ENCODE measurements at places on chromosomes 5 and 9. TPM values are rescaled to one million over a fixed set of nuclear protein-coding genes. Genes with fewer than 3 reads are reported as not detected.

The NTRK2 gene
- total RNA-seq: 56.7 TPM

The CENPK gene
- 40.4 TPM for total RNA-seq

The QRFP gene
- total RNA-seq: not detected

The FAM221B gene
- total RNA-seq: 0.21 TPM

The TRPM6 gene
- total RNA-seq: 0.63 TPM

The OBP2B gene
- not detected for total RNA-seq

The ADAMTS16 gene
- 13.5 TPM for total RNA-seq

The HAVCR2 gene
- total RNA-seq: 8.7 TPM

The GHR gene
- total RNA-seq: 34.6 TPM

The KIF4B gene
- total RNA-seq: 0.05 TPM

The IRF1 gene
- total RNA-seq: 16.4 TPM

The SLC24A2 gene
- 0.42 TPM for total RNA-seq

The CARD6 gene
- total RNA-seq: 6.0 TPM

The RBM18 gene
- 19.1 TPM for total RNA-seq

The PCDHA9 gene
- total RNA-seq: 0.90 TPM

DNA sequence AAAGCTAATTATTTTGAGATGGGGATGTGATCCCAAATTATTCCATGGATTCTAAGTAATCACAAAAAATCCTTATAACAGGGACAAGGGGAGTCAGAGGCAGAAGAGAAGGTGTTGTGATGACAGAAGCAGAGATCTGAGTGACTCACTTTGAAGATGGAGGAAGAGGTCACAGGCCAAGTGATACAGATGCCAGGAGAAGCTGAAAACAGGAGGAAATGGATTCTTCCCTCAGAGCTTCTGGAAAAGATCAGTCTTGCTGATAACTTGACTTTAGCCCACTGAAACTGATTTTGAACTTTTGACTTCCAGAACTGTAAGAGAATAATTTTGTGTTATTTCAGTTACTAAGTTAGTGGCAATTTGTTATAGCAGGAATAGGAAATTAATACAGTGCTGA, 105.3 kb downstream of the GCNT1 start:
- no peak for DNase-seq

GRCh38 chr9:137448602-137448962, 7.4 kb upstream of the ENTPD8 start:
- no peak for DNase-seq

GRCh38 chr9:26770821-26771220, 121.8 kb downstream of the CAAP1 start:
- DNase-seq: no peak

- no peak for DNase-seq
Observed at GRCh38 chr9:131310833-131311554, 21.5 kb downstream of the PLPP7 start.

DNA sequence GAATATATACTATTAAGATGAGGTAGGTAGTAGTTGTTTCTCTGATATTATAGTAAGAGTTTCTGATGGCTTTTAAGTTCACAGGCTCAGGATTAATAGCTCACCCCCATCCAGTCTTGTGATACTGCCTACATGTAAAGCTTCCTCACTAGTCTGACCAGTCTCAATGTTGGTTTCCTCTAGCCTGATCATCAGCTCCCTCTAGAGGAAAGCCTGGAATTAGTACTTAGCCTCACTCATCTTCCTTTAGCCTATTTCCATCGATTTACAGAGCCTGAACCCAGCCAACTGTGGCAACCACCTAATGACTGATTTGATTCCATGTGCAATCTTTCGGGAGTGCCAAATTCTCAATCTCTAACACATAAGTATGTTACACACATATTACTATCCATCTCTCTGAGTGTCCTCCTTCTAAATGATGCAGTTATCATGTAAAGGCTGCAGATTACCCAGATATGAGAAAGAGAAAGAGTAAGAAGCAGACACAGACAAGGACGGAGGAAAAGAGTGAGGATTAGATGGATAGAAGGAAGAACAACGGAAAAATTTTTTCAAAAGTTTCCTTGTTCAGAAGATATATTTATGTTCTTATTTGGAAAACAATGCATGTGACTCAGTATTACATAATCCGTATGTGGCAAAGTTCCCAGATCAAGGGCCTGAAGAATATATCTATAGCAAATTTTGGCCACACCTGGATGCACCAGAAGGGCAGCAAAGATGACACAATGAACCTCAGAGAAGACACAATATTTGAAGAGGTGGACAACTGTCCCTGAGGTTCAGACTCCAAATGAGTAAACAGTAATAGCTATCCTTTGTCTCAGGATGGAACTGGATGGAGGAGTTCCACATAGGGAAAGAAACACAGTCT, 333.7 kb downstream of the ELAVL2 start:
- no peak for DNase-seq

DNA sequence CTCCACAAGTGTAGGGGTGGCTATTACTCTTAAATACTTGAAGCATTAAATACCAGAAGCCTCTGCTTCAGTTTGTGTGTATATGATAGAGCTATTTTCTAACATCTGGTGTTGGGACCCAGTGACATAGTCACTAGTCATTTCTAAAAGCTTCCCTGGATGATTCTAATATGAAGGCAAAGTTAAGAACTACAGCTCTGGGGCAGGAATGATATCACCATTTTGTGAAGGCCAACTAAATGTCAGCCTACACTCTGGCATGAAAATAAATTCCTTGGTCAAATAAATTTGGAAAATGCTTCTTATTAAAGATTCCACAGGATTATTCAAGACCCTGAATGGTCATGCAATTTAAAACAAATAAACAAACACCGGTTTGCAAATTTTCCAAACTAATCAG, 197.7 kb downstream of the PLK2 start:
- no peak for DNase-seq

GRCh38 chr9:131543141-131543540, 2.2 kb upstream of the PRRT1B start:
- DNase-seq: no peak

GRCh38 chr9:135604437-135605237, 34.7 kb downstream of the GLT6D1 start:
- DNase-seq: no peak

GRCh38 chr5:10663489-10664179, 97.4 kb downstream of the DAP start:
- no peak for DNase-seq

- DNase-seq: no peak
Observed at GRCh38 chr5:121315786-121316185, 535.9 kb upstream of the FTMT start.

DNA sequence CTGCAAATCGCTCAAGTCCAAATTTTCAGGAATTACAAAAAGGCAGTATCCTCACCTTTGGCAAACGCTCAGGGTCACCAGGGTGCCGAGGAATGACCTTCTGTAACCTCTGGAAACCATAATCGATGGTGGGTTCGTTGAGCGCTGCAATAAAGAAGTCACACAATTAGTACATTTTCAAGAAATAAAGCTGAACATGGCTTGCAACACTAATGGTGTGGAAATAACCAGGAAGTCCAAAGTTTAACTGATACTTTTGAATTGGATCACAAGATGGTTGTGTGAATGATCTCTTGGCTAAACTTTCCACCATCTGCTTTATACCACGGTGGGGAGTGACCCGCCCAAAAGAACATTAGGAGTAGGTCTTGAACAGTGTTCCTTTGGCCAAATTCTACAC, 368.7 kb downstream of the EBF1 start:
- no peak for DNase-seq

DNA sequence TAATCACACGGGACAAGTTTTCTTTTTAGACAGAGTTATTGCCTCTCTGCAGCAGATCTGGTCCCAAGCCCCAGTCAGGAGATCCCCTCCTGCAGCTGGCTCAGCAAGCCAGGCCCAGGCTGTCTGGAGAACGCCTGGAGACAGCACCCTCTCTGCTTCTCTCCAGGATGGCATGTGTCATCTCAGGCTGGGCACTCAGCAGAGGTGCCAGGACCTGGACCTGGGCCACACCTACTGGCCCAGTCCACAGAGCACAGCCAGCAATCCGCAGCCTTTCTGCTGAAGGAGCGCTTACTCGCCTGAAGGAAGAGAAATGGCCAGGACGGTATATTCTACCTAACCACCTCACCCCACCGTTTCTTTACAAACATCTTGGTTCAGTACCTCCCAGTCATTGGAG, 4.7 kb upstream of the TBC1D9B start:
- no peak for DNase-seq

DNA sequence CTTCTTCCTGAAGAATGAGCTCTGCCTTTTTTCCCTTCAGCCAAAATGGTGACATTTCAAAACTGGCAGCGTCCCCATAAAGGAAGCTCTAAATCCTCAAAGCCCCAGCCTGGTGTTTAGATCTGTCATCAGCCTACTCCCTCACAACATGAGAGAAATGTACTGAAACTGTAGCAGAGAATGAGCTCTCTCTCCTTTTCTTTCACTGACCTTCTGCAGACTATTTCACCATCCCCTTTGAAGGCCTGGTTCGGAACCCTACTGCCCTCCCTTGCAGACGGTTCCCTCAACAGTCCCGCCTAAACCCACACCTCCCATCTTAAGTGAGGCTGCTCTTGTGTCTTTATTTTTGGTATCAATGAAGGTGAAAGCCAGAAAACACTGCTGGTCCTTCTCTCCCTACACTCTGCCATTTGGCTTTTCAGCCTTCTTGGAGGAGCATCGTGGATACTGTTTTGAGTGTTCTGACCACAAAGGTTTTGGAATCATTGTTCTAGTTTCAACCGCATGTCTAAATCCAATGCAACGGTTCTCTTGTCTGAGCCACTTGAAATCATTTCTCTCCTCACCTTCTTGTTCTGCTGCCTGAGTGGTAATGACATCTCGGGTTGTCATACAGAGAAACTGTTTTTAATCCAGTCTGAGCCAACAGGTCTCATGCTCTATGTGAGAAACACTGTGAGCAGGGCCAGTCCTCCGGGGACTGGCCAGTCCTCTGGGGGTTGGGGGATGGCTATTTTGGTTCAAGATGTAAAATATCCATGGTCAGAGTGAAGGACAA, 39.0 kb downstream of the ITK start:
- DNase-seq: no peak

- no peak for DNase-seq
Observed at GRCh38 chr9:128422783-128423150, 2.1 kb downstream of the CERCAM start.

- DNase-seq: peak; percentile 32
Observed at GRCh38 chr5:167699432-167699831, 592.0 kb upstream of the WWC1 start.

- DNase-seq: no peak
Observed at GRCh38 chr5:120967366-120967765, 503.3 kb downstream of the PRR16 start.

DNA sequence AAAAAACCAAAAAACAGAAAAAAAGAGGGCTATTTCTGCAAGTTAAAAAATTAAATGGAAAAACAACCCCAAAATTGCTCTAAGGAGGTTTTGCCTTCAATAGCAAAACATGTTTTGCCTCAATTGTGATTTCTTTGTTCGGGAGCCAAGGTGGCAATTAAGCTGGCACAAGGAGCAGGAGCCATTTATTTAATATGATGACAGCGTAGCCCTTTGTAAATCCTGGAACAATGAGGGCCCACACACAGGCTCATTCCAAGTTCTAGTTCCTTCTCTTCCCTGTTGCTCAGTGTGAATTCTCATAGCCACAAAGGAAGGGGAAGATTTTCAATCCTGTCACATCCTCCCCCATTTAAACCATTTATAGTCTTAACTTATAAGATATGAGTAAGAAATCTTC, 353.2 kb downstream of the PDE4D start:
- no peak for DNase-seq

DNA sequence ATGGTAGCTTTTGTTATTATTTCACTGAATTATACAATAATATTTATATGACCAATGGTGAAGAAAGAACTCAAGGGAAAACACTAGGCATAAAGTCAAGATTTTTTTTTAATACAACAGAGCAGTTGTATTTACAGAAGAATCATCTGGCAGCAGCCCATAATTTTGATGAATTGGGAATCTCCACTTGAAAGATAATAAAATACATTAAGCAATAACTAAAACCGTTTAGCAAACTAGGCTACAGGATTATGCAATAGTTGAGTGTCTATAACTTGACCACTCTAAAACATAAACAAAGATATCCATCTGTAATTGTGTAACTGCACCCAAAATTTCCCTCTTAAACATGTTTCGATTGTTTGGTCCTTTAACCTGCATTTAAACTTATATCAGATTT, 80.8 kb downstream of the SNCAIP start:
- no peak for DNase-seq

DNA sequence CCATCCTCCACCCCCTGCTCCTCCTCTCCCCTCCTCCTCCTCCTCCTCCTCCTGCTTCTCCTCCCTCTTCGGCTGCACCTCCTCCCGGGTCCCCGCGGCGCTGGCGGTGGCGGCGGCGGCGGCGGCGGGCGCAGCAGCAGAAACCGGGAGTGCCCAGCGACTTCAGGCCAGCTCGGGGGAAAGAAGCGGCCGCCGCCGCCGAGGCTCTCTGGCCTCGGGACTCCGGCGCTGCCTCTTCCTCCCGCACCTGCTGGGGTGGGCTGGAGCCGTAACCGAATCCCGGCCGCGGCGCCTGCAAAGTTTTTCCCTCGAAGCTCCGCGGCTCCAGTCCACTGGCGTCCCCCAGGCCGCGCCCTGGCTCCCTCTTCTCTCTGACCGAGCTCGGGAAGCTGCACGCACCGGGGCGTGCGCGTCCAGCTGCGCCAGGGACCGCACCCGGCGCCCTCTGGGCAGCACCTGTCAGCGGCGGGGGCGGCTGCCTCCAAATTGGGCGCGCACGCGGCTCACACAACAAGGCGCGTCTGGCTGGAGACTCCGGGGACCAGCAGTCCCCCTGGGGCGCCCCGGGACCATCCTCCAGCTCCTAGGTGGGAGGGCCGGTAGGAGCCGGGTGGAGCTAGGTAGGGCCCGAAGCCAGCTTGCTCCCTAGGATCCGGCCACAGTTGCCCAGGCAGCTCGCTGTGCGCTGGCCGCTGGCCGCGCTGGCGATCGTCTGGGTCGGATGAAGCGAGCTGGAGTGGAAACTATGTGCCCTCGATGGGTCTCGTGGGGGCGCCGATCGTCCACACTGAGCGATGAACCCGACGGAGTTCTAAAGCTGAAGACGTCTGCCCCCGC, at the start of gene MCTP1:
Gene MCTP1, minus strand, starts transcription at position 523 of the 837 bp plus-strand sequence.
- no peak for DNase-seq

DNA sequence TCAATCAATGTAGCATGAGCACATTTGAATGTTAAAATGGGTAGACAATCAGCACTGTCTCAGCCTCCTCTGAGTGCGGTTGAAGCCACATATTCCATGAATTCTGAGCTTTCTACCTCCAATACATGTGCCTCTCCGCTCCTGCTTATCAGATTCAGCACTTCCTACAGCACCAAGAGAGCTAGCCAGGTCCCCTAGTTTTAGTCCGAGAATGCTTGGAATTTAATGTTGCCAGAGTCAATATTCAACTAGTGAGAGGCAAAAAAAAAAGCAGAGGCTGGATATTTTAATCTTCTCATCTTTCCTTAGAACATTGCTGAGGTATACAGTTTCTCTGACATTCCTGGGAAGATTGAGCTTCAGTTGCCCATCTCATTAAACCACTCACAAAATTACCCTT, 1979.1 kb upstream of the CDH9 start:
- DNase-seq: no peak

- DNase-seq: no peak
Observed at GRCh38 chr5:133249593-133249992, 197.8 kb downstream of the HSPA4 start.

GRCh38 chr9:125549465-125549871, 157.5 kb downstream of the MAPKAP1 start:
- peak; percentile 62 for DNase-seq
